ENCODE measurements at places on chromosomes 3 and 15.

- DNase-seq: peak; percentile 29
Measured at GRCh38 chr3:174438501-174439145, 420.5 kb upstream of the NAALADL2 start.

DNA sequence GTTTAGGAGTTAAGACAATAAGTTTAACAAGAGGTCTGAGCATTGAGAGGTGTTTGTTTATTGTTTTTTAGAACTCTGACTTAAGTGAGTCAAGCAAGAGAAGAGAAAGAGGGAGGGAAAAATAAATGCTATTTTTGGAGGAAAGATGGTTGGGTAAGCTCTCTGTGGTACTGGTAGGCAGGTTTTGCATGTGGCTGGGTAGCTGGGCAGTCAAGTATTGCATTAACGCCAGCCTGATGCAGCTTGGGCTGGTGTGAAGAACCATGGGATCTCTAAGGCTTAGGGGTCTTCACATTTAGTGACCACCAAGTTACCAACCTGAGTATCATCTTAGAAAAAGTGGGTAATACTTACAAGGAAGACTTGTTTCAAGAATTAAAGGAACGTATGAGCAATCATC lies 534.5 kb upstream of the SEMA6D start:
- no peak for DNase-seq

DNA sequence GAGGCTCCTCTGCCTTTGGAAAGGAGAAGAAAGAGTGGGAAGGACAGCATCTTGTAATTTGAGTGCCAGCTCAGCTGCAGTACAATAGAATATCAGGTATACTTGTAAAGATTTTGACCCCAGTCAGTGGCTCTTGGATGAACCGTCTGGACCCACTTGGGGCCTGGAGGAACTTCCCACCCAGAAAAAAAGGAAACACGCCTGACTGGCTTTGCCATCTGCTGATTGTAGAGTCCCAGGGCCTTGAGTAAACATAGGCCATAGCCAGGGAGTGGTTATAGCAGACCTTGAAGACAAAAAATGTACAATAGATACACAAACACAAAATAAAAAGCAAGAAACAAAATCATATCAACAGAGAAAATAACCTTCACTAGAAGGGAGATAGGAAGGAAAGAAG lies 112.1 kb downstream of the GOLIM4 start:
- DNase-seq: no peak

DNA sequence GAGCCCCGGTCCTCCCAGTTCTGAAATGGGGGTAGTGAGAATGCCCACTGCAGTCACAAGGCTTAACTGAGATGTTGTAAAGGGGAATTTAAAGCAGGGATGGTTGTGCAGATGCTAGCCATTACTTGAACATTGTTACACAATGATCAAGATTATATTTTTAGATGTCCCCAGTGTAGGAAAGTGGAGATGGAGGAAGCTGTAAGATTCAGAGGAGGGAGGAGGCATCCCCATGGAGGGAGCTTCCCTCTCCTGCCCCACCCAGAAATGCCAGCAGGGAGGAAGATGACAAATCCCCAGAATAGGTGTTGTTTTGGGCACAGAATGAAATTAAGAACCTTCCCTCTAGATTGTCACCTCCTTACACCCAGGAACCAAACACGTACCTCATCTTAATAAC lies 46.1 kb downstream of the EFCAB12 start:
- DNase-seq: no peak

GRCh38 chr3:101325393-101326134 lies 5.2 kb upstream of the IMPG2 start:
- DNase-seq: no peak

GRCh38 chr15:94196531-94196930 lies 34.8 kb upstream of the MCTP2 start:
- DNase-seq: no peak

DNA sequence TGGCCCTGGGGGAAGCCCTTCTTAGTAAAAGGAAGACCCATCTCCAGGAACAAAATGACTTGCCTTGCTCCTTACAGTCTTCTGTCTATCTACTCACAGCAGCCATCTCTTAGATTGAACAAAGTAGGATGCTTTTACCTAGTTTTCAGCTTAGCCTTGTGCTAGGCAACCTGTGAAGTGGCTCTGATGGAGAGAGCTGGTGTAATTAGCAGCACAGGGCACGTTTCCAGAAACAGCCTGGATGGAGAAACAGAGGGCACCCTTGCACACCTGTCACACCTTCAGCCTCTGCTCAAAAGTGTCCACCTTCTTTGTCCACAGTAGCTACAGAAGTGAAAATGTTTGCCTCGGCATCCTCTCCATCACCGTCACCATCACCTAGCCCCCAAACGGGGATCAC lies 292.9 kb downstream of the RORA start:
- no peak for DNase-seq
